ENCODE measurements at places on chromosomes 2 and 18.

DNA sequence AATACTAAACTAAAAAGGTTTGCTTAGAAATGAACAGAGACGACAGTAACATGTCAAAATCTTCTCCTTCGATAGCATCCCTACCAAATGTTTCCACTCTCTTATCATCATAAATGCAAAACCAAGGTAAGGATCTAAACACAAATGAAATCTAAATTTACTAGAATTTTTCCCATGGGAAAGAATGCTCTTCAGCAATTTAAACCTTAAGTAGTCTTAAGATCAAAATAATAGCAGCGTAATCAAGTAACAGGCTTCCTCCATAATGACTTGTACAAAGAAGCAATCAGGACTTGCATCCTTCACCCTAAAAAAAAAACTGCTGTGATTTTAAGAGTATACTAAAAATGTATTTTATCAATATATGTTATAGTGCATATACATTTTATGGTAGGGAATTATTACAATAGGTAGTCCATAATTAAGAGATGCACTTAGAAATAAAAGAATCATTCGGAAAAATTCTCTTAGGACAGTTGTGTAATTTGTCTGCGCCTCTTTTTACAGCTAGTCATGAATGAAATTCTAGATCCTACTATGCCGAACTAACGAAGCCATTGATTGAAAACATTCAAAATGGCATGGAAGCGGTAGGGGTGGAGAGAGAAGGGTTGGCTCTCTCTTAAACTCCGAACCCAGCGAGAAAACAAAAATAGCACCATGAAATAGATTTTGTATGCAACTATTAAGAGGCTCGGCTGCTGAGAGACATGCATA lies 1.3 kb downstream of the PGAP1 start:
- no peak for DNase-seq

GRCh38 chr18:9986156-9986930 lies 72.5 kb downstream of the VAPA start:
- no peak for DNase-seq

DNA sequence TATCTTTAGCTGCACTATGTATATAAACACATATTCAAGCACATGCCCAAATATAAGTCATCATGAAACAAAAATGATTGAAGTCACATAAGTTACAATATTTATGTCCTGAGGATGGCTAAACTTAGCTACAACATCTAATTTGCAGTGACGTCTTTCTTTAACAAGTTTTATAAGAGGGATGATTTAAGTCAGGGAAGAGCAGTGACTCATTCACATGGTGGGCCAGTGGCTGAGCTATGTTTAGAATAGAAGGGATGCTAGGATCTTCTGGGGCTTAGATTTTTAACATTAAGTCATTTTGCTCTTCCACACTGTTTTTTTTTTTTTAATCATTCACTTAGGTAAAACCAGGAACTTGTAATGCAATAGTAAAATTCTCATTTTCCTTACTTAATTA lies 22.3 kb downstream of the ADCYAP1 start:
- DNase-seq: no peak

DNA sequence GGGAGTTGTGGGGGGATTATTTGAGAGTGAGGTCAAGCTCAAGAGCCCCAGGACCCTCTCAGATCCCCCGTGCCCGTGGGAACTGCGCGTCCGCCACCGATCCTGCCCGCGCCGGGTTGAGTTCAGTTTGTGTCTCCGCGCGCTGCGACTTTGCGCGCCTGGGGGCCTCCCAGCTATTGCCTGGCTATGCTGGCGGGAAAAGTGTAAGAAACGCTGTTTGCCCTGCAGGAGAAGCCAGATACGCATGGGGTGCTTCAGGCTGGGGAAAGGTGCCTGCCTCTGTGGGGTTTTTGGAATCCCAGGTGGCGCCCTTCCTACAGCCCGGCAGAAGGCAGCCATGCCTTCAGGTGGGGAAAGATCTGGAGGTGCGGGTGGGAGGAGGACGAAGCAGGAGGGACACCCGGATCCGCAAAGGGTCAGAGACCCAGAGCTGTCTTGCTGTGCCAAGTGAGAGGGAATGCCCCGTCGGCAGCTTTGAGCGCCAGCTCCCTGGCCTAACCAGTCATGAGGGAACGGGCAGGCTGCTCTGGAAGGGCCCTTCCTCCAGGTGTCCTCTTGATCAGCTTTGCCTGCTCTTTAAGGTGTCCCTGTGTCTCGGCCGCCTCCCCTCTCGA lies 22.5 kb downstream of the TEX44 start:
- no peak for DNase-seq

- no peak for DNase-seq
Observed at GRCh38 chr2:156903335-156903734, 354.2 kb upstream of the GALNT5 start.

GRCh38 chr2:212114489-212114888 lies 424.1 kb downstream of the ERBB4 start:
- no peak for DNase-seq

- no peak for DNase-seq
Observed at GRCh38 chr2:212904646-212905045, 246.8 kb downstream of the IKZF2 start.

DNA sequence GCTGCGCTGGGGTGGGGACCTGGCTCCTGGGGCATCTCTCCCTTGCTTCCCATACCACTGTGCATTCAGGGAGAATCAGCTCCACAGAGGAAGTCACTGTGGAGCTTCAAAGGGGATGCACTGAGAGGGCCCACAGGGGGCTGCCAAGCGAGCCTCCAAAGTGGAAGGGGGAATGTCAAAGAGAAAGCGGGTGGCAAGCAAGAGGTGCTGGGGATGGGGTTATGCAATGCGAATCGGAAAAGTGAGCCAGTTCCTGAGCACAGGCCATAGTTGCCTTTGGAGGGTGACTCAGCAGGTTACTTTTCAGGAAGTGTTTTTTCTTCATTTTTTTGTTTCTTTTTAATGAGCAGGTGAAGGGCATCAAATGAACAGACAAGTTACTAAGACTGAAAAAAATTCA lies 17.6 kb downstream of the PMAIP1 start:
- no peak for DNase-seq

DNA sequence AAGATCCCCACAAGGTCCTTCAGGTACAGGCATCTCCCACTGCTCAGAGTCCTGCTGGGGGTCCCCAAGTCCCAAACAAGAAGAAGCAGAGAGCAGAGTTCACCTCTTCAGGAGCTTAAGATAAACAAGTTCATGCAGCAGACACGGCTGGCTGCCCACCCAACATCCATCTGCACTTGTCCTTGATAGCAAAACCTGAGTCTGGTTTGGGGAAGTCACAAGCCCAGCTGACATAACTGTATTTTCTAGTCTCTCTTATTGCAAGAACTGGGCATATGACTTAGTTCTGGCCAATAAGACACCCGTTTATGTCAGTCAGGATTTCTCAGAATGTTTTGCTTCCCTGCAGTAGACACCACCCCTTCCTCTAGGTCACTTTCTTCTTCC lies 31.8 kb downstream of the AFF3 start:
- DNase-seq: no peak

- no peak for DNase-seq
Observed at GRCh38 chr18:23585897-23586248, 433 bp downstream of the NPC1 start.

- DNase-seq: no peak
Observed at GRCh38 chr2:8515864-8516533, 165.9 kb upstream of the ID2 start.

- no peak for DNase-seq
Observed at GRCh38 chr2:127818794-127819425, 7.9 kb upstream of the WDR33 start.

DNA sequence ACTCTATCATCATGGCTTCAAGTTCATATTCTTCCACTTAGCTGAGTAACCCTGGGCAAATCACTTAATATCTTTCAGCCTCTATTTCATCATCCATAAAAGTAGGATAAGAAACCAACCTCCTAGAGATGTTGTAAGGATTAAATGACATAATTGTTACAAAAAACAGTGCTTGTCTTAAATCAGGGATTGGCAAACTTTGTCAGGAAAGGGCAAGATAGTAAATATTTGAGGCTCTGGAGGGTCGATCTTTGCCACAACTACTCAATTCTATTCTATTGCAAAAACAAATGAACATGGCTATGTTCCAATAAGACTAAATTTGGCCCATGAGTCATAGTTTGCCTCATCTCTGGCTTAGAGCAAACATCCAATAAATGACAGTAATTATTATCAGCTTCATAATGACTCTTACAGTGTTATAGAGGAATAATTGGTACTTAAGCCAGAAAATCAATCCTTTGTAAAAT lies 184.7 kb downstream of the SATB2 start:
- no peak for DNase-seq

- DNase-seq: no peak
Observed at GRCh38 chr18:57205641-57206040, 58.8 kb downstream of the BOD1L2 start.

GRCh38 chr2:98382739-98383138 lies 36.5 kb downstream of the CNGA3 start:
- no peak for DNase-seq

DNA sequence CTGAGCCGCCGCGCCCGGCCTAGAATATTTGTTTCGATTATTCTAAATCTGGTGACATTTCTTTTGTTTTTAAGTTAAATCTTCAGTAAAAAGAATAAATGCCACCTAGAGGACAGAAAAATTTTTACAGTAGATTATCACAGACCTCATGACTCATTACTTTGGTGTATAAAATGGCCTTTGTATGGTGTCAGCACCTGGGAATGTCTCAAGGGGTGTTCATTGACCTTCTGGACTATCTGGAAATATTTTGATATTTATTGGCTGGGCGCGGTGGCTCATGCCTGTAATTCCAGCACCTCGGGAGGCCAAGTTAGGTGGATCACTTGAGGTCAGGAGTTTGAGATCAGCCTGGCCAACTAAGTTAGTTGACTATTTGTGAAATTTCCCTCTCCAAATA lies 30.3 kb upstream of the SLC30A6 start:
- DNase-seq: peak; percentile 28

- DNase-seq: no peak
Observed at GRCh38 chr2:221518935-221519625, 53.0 kb downstream of the EPHA4 start.

- no peak for DNase-seq
Observed at GRCh38 chr18:73900106-73900835, 247.4 kb downstream of the FBXO15 start.

DNA sequence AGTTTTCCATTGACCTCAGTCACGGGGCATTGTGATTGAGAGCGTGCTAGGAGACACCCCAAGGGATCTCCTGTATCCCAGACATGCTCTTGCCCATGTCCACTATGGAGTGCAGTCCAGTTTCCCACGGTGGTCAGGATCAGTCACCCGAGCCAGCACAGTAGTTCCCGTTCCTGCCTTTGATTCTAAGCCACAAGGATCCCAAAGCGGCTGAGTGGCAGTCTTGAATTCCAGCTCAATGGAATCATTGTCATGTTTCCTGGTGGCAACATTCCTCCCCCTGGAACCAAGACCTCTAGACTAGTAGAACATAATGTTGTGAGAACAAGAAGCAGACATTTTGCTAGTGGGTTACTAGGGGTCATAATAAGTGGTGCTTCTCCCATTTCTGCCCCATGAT lies 154.3 kb downstream of the SEPTIN10 start:
- no peak for DNase-seq

GRCh38 chr2:149579972-149580882 lies 7.3 kb downstream of the MMADHC start:
- no peak for DNase-seq

GRCh38 chr2:128547667-128548066 lies 229.0 kb upstream of the HS6ST1 start:
- no peak for DNase-seq

- DNase-seq: no peak
Observed at GRCh38 chr2:143903172-143903856, 616.6 kb downstream of the ZEB2 start.

- DNase-seq: no peak
Observed at GRCh38 chr2:63195310-63195709, 144.7 kb downstream of the OTX1 start.

DNA sequence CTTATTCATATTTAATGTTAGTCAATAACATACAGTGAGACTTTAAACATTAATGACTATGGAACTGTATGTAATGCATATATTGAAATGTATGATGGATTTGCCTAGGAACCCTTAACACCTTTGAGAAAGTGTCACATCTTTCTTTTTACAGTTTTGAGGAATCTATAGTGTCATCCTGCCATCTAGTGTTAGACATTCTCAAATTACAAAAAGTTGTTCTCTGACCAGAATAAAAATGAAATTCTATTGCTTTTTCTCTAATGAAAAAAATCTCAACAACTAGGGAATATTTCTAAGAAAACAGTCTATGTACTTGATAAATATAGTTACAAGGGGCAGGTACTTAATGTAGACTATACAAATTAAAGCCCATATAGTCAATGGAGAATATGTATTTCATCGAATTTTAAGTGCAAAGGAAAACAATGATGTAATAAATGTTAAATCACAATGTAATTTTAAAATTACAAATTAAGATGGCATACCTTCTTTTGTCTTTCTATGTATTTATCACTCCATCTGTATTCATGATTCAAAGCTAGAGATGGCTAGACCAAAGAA lies 5.1 kb upstream of the CALCRL start:
- no peak for DNase-seq

- DNase-seq: no peak
Observed at GRCh38 chr2:226411727-226412360, 387.8 kb downstream of the IRS1 start.

DNA sequence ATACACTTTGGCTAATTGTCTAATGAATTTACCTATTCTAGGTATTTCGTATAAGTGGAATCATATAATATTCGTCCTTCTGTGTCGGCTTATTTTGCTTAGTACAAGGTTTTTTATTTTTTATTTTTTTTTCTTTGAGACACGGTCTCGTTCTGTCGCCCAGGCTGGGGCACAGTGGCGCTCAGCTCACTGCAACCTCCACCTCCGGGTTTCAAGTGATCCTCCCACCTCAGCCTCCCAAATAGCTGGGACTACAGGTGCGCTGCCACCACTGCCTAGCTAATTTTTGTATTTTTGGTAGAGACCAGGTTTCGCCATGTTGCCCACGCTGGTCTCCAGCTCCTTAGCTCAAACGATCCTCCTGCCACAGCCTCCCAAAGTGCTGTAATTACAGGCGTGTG lies 38.2 kb downstream of the PCBP1 start:
- DNase-seq: no peak

DNA sequence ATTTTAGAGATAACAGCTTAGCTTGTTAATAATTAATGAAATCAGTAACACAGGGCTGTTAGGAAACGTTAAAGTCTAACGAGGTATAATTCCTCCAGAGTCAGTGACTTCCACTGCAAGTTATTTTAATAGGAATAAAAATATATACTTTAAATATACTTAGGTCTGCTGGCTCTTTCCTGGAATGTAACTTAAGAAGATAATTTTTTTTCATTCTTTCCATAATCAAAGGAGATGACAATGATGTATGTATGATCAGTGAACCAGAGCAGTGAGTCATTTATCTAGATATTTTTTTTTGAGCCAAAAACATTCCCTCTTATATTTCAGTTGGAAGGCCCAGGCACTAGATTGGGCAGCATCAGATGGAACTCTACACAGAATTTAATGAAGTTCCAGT lies 104.2 kb upstream of the LYPD1 start:
- DNase-seq: peak; percentile 5

GRCh38 chr2:148968776-148969319 lies 69.7 kb upstream of the LYPD6B start:
- no peak for DNase-seq
